ENCODE measurements at places on chromosomes 6 and 20.

- no peak for DNase-seq
Observed at GRCh38 chr6:52415917-52416628, 4.1 kb upstream of the EFHC1 start.

DNA sequence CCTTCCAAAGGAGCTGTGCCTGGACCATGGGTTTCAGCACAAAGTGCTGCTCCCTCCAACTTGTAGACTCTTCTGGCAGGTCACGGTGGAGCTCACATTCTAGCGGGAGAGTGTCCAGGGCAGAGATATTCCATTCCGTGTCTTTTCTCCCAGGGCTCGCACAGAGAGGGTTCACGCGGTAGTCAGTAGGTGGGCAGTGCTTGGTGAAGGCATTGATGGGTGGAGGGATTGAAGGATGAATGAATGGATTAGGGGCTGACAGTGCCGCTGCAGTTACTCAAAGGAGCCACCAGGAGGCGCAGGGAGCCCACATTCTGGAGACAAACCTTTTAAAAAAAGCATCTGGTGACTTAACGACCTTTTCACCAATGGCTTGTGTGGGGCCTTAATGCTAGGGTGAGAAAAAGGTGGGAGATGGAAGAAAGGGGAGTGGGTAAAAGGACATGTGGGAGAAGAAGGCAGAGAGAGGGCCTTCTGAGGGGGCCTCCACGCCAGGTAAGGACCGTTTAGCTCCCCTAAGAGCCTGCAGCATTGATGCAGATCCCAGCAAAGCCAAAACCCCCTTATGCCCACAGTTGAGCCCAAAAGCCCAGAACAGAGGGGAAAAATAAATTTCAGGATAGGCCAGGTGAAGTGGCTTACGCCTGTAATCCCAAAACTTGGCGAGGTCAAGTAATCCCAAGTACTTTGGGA, 17.5 kb upstream of the FAM110A start:
- peak; percentile 67 for DNase-seq

- DNase-seq = no peak
Observed at GRCh38 chr6:158545043-158545966, 14.6 kb upstream of the TMEM181 start.

DNA sequence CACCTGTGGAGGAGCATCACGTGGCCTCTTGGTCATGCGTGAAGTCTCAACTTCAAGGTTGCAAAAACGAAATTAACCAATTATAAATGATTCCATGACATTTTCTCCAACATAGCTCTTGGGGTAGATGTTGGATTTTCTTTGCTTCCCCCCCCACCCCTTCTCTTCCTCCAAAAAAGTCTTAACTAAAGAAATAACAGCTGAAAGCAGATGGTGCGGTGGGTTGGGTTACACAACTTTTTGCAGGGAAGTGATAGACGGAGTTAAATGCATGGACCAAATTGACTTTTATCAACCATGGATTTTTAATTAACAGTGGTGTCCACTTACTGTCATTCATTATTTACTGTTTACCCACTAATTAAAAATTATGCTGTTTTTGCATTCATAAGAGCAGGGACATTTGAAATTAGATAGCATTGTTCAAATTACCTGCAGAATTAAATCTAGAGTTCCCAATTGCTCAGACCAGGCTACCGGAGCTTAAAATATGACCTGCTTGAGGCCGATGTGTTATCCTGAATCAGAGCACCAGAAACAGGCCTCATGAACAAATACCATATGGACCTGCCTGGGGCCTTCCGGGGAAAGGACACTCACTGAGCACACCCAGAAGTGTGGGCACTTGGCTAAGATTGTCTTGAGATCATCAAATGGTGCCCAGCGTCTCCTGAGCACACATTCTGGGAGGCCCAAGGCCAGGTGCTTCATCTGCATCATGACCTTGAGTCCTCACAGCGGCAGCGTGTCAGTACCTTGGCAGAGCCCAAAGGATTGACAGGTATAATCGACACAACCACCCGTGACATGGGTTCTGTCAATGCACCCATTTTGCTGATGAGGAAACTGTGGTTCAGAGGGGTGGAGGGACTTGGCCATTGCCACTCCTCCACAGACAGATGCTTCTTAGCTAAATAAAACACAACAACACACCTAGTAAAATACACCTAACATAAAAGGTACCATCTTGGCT, 41.5 kb downstream of the APCDD1L start:
- DNase-seq = no peak

DNA sequence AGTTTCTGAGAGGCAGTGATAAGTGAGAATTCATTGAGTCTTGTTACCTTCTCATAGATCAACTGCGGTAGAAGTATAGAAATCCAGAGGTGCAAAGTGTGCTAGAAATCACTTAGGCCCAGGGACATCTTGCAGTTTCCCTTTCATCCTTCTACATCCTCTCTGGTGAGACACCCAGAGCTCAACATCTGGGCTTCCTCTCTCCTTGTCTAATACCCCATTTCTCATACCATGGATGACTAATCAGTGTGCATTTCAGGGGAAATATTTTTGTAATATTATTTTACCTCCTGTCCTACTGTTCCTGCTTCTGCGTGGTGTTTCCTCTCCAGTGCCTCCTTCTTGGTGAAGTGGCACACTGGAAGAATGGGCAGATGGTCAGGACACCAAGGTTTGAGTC, 322.4 kb downstream of the TFAP2B start:
- no peak for DNase-seq

DNA sequence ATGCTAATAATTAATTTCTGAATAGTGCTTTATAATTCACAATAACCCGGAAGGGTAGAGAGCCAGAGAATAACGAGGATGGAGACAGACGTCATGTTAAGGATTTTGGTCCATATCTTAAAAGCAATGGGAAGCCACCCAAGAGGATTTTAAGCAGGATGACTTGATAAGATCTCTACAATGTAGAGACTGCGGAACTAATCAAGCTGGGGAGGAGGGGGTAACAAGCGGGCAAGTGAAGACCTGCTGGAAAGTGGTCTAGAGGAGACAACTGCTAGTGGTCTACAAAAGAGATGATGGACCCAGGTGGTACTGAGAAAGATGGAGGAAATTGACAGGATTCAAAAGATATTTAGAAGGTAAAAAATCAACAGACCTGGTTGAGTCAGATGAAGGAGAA, 7.2 kb downstream of the ZBTB2 start:
- no peak for DNase-seq

- peak; percentile 55 for DNase-seq
Observed at GRCh38 chr6:34115403-34115795, 30.5 kb downstream of the GRM4 start.

- DNase-seq = no peak
Observed at GRCh38 chr6:89467437-89467836, 34.5 kb downstream of the ANKRD6 start.

GRCh38 chr6:30769088-30769852, 24.9 kb upstream of the IER3 start:
- no peak for DNase-seq

DNA sequence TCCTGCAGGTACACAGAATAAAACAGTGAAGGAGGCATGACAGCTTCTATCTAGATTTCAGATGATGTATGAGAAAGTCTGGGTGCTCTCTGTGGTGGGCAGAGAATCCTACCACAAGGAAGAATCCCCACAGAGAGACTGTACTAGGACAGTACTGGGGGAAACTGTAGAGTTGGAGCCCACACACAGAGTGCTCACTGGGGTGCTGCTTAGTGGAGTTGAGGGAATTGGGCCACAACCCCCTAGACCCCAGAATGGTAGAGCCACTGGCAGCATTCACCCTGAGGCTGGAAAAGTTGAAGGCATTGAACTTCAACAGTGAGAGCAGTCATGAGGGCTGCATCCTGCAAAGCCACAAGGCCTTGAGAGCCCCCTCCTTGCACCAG, 62.2 kb upstream of the TNFRSF21 start:
- DNase-seq = no peak

GRCh38 chr20:62129731-62130531, 7.7 kb downstream of the LSM14B start:
- DNase-seq = no peak

GRCh38 chr6:126312013-126312665, 27.8 kb upstream of the CENPW start:
- peak; percentile 38 for DNase-seq

GRCh38 chr6:152948150-152948768, 34.6 kb downstream of the FBXO5 start:
- no peak for DNase-seq

DNA sequence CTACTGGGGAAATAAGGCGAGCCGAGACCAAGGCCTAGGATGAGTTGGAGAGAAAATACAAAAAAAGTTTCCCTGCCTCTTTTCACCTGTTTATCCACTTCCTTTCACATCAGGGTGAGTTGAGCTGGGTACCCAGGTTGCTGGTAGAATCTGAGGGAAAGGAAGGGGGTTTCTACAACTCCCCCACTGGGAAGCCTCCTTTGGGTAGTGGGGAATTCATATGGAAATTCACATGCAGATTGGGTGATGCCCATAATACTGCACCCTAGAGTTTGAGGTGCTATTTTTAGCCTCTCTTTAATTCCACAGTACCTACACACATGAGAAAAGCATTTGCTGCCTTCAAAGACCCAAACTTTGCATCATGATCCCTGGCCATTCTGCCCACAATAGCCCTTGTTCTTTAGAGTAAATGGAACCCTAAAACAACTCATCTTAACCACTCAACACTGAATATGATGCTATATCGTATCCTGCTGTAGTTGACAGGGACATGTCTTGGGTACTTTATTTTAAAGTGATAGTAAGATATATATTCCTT, 2.7 kb downstream of the OSTM1 start:
- DNase-seq = no peak

GRCh38 chr6:100461278-100461916, 3.3 kb downstream of the SIM1 start:
- DNase-seq = peak; percentile 91

DNA sequence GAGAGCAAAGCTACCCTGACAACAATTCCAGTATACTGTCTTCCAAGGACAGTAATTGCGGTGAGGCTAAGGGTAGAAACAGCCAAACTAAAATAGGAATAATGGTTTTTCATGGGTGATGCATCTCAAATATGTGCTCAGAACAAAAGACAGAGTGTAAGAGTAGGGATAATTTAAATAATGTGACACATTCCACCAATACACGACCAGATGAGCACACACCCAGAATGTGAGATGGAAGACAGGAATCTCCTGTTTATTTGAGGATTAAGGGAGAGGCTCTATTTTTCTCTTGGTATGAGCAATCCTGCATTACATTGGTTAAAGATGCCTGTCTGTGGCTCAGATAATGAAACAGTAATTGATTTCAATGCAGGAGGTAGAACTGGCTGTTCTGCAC, 292.9 kb upstream of the ZFP64 start:
- DNase-seq = no peak

- DNase-seq = peak; percentile 29
Observed at GRCh38 chr6:118650582-118651281, 659 bp downstream of the CEP85L start.

- DNase-seq = no peak
Observed at GRCh38 chr6:142842418-142843261, 102.3 kb downstream of the HIVEP2 start.

- no peak for DNase-seq
Observed at GRCh38 chr6:31768363-31769257, 6.2 kb downstream of the SAPCD1 start.

DNA sequence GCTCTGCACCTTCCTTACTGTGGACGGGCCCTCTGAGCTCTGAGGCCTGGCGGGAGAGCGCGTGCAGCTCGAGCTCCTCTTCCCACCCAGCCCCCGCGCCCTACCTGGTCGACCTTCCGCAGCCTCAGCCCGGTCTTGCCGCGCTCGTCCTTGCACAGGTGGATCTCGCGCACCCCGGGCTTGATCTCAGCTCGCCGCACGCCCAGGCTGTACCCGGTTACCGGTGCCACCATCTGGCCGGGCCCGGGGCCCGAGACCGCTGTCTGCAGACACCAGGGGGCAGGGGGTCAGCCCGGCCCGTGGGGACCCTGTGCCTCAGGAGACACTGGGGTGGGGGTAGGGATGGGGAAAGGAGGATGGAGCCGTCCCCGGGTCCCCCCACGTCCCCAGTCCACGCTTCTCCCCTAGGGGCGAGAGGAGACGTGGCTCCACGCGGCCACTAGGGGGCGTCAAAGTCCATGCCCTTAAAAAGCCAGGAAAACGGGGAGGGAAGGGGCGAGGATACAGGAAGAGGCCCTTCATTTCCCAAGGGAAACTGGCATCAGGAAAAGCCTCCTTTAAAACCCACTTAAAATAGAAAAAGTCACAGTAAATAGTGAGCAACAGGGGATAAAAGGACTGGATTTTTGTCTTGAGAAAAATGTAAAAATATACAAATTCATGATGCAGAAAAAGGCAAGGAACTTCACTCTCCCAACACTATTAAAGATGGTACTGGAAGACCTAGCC, 15.5 kb downstream of the SDCBP2 start:
- peak; percentile 89 for DNase-seq
